ENCODE measurements at places on chromosomes 4 and X.

GRCh38 chrX:111431001-111431400, 19.0 kb upstream of the DCX start:
- no peak for DNase-seq

DNA sequence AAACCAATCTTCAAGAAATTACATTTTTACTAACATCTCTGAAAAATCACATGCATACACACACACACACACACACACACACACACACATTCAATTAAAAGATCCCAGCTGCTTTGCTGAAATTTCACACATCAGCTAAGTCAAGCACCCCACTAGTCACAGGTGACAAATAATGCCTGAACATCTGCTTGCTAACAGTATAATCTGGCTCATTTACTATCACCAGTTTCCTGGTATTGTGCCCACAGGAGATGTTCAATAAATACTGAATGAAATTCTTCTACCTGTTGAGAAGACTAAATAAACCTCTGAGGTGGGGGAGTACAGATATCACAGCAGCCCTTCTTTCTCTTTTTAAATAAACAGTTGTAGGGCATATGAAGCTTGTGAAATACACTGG, 994.0 kb downstream of the ARAP2 start:
- DNase-seq, result no peak

DNA sequence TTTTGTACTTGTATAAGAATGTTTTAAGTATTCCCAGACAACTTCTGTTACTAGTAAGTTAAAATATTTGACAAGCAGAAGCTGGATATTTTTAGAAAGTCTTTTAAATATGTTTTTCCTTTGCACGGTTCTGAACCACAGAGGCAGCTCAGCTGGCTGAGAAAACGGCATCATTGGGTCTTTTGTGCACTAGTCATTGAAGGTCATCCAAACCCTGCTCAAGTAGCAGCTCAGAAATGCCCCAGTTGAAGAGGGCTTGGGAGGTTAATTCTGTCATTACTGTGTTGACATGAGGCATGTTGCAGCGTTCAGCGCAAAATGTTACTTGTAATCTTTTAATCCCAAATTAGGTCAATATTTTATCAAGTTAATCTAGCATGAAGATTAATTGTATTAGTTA, 383.7 kb upstream of the FAM241A start:
- DNase-seq, result peak; percentile 22

- no peak for DNase-seq
Measured at GRCh38 chr4:56671860-56672259, 9.2 kb downstream of the HOPX start.

DNA sequence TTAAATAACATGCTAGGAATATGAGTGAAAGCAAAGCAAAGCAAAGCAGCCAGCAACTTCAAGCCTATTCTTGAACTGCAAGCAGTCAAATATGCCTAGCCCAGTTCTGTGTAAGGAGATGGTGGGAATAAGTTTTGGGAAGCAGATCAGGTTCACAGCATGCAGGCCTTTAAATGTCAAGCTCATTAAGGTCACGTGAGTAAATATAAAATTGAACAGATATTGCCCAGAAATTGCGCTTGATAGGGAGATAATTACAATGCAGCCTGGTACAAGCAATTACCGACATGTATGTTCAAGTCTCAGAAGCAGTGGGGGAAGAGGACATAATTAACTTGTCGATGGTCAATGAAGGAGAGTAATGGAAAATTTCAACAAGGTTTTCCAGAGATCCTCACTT, 6.0 kb downstream of the GNPDA2 start:
- DNase-seq, result no peak

- no peak for DNase-seq
Measured at GRCh38 chr4:139658586-139659382, 6.8 kb upstream of the MGST2 start.

GRCh38 chrX:151790481-151791160, 56.1 kb downstream of the CNGA2 start:
- no peak for DNase-seq
